ENCODE measurements at places on chromosomes 13 and 19. TPM values are rescaled to one million over a fixed set of nuclear protein-coding genes. Genes with fewer than 3 reads are reported as not detected.

The GZMM gene
- total RNA-seq, result 0.43 TPM

The SRRM5 gene
- total RNA-seq, result under 0.01 TPM

- no peak for DNase-seq
These were observed 9.8 kb downstream of the KCTD15 start for GRCh38 chr19:33806434-33806881.

The BCAM gene
- total RNA-seq, result 10.3 TPM

DNA sequence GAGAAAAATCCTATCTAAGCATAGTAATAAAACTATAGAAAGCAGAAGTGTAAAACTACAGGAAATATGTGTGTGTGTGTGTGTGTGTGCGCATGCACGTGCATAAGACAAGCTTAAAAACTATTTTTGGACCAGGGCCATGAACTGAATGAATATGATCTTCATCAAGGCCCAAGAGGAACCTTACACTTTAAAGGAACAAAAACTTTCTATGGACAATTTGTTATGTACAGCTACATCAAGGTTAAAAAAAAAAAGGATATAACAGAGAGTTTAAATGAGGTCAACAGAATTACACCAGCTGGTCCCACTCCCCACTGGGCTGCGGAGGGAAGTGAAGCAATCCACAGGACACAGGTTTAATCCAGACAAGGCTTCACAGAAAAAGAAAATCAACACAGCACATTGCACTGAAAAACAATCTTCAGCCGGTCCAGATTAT lies 151.1 kb downstream of the LHFPL6 start:
- peak; percentile 75 for DNase-seq

GRCh38 chr19:38629568-38629967 lies 10.6 kb downstream of the EIF3K start:
- DNase-seq, result no peak

GRCh38 chr19:17058236-17058635 lies 17.0 kb downstream of the HAUS8 start:
- DNase-seq, result no peak

The HSD17B14 gene
- total RNA-seq, result 12.2 TPM

GRCh38 chr13:45825387-45825650 lies 26.2 kb downstream of the SIAH3 start:
- DNase-seq, result no peak

DNA sequence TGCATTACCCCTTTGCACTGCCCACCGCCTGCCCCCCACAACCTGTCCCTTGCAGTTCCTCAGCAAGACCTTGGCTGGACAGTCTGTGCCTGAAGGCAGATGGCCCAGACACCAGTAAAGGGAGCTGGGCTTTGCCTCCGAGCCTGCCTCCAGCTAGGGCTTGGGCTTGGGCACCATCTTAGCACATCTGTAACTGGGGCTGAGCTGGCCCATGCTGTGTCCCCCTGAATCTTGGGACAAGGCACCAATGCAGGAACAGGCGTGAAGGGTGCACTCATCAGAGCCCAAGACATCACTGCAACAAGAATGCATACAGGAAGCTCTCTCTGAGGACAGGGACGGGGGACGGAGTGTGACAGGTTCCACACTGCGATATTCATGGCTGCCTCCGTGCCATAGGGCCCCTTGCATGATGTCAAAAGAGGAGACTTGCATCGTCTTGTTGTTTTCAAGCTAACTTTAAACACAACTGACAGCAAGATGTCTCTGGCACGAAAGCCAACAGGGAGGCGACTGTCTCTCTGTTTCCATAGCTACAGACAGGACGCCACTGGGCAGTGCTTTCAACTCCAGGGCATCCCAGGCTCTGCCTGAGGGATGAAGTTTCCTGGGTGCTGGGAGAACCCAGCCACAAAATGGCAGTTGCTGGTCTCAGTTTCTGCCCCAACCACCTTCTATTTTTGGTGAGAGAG lies 8.7 kb upstream of the CHST8 start:
- no peak for DNase-seq

The IRS2 gene
- total RNA-seq, result 6.4 TPM

GRCh38 chr13:40502236-40502635 lies 164.2 kb downstream of the FOXO1 start:
- no peak for DNase-seq

DNA sequence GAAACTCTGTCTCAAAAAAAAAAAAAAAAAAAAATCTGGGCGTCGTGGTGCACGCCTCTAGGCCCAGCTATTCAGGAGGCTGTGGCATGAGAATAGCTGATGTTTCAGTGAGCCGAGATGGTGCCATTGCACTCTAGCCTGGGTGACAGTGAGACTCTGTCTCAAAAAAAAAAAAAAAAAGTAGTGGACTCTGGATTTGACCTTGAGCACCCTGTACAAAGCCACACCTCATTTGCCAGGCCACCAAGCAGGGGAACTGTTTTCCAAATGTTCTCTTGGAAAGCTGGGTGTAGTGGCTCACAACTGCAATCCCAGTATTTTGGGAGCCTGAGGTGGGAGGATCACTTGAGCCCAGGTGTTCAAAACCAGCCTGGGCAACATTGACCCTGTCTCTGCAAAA lies 3.8 kb upstream of the ZNF555 start:
- DNase-seq, result no peak

The ZNF724 gene
- 6.8 TPM for total RNA-seq

GRCh38 chr13:80428349-80429096 lies 87.6 kb upstream of the SPRY2 start:
- DNase-seq, result no peak

DNA sequence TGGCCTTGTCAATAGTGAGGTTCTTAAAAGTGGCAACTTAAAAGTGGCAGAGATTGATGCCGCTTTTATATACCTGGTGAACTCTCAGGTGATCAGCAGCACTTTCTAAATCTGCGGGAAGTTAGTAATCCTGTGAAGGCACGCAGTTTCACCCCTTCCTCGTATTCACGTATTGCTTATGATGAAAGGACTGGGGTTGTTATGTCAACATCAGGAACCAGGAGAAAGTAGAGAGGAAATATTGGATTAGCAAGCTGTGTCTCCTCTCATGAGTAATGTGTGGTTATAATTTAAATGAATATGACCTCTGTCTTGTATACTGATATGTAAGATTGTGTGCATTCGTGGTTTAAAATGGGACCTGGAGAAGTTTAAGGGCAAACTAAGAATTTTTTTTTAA lies 544.6 kb downstream of the SLITRK6 start:
- DNase-seq, result no peak

The SHISA2 gene
- not detected for total RNA-seq

The LMTK3 gene
- 0.32 TPM for total RNA-seq

DNA sequence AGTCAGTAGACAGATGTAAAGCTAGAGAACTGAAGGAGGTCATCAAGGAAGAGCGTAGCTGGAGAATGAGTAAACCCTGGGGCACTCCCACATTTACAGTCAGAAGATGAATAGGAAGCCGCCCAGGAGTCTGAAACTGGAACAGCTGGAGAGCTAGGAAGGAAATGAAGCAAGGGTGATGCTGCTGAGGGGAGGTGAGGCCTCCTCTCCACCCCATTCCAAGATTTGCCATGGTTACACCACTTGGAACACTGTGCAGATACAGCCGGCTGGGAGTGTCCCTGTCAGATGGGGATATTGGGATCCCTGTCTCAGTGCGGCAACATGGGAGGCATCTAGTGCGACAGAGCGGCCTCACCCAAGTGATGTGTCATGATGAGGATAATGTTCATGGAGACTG lies 51.8 kb upstream of the GPI start:
- DNase-seq, result peak; percentile 66

The ZNF600 gene
- 5.6 TPM for total RNA-seq

DNA sequence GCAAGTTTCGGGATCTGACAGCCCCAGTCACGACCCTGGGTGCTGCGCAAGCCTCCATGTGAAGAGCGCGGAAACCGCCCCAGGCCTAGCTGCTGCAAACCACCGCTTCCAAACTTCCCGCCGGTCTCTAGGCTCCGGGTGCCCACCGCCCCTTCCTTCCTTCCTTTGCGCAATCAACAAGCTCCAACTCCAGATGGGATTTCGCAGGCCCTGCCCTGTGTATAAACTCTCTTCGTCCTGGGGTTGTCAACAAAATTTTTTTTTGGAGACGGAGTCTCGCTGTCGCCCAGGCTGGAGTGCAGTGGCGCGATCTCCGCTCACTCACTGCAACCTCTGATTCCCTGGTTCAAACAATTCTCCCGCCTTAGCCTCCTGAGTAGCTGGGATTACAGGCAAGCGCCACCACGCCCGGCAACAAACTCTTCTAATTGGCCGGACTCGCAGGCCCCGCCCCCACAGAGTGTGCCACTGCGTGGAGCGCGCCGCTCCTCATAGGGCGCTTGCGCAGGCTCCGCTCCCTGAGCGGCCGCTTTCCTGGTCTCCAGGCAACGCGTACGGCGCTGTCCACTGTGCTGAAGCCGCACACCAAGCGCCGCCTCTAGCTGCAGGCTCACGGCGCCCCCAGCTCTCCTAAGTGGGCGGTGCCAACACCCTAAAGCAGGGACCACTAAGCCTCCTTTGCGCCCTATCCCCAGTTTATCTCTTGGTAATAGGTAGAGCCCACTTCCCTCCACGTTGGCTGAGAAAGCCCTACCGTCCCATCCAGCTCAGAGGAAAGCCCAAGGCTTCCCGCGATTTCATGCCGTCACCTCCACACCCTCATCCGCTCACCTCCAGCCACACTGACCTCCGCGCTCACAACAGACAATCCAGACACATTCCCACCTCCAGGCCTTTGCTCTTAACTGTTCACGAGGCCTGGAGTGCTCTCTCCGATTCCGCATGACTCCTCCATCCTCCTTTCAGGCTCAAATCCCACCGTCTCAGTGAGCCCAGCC lies 5.5 kb upstream of the QTRT1 start:
- peak; percentile 96 for DNase-seq

The CFAP97D2 gene
- total RNA-seq, result not detected

The NRTN gene
- 0.32 TPM for total RNA-seq

DNA sequence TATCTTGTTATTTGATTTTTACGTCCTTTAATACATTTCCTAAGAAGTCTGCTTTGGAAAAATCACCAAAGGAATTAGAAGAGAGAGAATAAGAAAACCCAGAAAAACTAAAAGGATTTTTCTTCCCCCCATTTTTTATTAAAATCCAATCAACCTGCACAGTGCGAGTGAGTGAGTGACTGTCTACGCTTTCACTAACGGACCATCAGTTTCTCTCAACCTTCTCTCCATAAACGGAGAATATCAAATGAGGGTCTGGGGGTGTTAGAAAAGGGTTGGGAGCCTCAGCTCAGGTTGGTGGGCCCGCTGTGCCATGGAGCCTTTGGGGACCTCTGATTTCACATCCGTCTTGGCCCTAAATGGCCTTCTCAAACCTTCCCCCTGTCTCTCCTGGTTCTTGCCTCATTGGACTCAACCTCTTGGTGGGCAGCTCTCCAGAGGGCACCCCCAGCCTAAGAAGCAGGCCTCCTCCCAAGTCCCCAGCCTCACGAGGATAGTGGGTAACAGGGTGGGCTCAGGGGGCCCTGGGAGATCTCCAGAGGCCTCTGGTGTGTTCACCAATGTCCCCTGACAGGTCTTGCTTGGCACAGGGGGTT lies 763 bp upstream of the LRP3 start:
- DNase-seq, result no peak

The ZSCAN22 gene
- total RNA-seq, result 3.0 TPM

DNA sequence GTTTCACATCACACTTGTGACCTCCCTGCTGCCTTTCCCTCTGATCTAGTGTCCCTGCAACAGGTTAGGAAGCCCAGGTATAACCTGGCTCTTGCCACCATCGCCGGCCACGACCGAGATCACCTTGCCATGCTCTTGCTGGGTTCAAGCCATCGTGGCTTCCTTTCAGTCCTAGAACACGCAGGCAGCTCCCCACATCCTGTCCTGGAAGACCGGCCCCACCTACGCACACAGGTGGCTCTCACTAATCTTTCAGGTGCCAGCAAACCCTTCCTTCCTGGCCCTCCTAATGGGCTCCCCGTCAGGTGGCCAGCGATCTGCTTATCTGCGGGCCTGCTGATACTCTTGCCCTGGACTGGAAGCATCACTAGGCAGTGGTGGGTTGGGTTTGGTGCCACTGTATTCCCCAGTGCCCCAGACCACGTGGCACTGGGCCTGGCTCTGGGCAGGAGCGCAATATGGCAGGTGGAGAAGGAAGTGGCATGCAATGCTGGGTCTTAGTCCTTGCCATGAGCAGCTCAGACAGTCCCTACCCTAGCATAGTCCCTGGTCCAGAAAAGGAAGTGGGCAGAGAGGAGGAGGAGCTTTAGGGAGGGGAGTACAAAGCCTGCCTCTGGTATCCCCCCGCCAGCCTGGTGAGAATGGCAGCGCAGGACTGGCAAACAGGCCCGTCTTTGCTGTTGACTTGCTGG lies 11.8 kb downstream of the PPP1R37 start:
- DNase-seq, result no peak

DNA sequence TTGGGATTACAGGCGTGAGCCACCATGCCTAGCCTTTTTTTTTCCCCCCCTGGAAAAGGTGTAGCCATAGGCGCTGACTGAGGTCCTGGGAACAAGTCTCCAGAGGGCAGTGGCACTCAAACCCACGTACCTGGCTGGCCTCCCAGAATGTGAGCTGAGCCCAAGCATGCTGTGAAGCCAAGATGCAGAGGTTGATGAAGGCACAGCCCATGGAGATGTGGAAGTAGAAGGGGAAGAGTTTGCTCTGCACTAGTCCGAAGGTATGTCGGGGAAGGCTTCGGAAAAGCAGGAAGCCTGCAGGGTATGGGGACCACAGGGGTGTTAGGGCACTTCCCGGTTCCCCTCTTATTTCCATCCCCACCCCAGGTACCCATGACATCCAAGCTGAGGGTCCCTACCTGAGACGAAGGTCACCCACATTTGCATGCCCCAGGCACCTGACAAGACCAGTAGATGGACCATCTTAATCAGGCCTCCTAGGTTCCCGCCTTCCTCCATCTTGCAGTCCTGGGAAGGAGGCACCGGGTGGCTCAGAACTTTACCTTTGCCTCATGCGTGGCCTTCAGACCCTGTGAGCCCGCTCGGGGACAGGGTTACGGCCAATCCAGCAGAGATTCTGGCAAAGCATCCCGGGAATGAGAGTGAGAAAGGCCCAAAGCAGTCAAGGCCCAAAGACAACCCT lies 805 bp downstream of the TMEM205 start:
- no peak for DNase-seq

The PGLYRP1 gene
- total RNA-seq, result not detected

DNA sequence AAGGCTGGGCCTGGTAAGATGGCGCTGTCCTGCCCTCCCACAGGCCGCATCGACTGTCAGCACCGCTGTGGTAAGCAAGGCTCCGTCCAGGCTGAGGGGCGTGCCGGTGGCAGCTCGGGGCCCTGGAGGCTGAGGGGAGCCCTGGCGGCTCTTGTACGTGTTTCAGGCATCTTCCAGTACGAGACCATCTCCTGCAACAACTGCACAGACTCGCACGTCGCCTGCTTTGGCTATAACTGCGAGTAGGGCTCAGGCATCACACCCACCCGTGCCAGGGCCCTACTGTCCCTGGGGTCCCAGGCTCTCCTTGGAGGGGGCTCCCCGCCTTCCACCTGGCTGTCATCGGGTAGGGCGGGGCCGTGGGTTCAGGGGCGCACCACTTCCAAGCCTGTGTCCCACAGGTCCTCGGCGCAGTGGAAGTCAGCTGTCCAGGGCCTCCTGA lies 1.2 kb downstream of the IZUMO4 start:
- DNase-seq, result no peak

GRCh38 chr19:28372576-28373247 lies 840.2 kb downstream of the UQCRFS1 start:
- DNase-seq, result no peak

DNA sequence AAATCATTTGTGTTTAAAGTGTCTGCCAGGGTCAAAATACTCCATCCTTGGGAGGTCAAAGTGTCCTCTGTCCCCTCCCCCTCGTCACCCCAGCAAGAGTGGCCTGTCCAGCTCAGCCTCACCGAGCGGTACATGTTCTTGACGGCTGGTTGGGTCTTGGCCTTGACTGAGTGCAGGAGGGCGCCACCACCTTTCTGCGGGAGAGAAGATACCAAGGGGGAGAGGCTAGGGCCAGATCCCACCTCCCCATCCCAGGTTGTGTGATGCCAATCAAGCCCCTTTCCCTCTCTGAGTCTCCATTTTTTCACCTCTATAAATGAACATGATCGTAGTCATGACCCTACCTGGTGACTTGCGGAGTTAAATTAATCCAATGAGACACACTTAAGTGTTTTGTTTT lies 6.1 kb downstream of the CRB3 start:
- no peak for DNase-seq

Measured in fibroblast of villous mesenchyme (primary cell).